Transverse colon (tissue), 4 donors: ENCODE measurements at places on chromosomes 3 and 15. TPM values are rescaled to one million over a fixed set of nuclear protein-coding genes. Genes with fewer than 3 reads are reported as not detected.

Gene CPB1
- total RNA-seq = 0.41 TPM

Gene IL17RC
- total RNA-seq = 63.5 TPM

Gene ADAMTSL3
- total RNA-seq = 4.9 TPM

Gene MAP1A
- 6.3 TPM for total RNA-seq

Gene TP63
- not detected for total RNA-seq

Gene LDHAL6B
- not detected for total RNA-seq

Gene MESP2
- total RNA-seq = not detected
